ENCODE measurements at places on chromosomes 1 and 21.

GRCh38 chr1:3821004-3821403 lies 24.7 kb upstream of the LRRC47 start:
- no peak for DNase-seq

DNA sequence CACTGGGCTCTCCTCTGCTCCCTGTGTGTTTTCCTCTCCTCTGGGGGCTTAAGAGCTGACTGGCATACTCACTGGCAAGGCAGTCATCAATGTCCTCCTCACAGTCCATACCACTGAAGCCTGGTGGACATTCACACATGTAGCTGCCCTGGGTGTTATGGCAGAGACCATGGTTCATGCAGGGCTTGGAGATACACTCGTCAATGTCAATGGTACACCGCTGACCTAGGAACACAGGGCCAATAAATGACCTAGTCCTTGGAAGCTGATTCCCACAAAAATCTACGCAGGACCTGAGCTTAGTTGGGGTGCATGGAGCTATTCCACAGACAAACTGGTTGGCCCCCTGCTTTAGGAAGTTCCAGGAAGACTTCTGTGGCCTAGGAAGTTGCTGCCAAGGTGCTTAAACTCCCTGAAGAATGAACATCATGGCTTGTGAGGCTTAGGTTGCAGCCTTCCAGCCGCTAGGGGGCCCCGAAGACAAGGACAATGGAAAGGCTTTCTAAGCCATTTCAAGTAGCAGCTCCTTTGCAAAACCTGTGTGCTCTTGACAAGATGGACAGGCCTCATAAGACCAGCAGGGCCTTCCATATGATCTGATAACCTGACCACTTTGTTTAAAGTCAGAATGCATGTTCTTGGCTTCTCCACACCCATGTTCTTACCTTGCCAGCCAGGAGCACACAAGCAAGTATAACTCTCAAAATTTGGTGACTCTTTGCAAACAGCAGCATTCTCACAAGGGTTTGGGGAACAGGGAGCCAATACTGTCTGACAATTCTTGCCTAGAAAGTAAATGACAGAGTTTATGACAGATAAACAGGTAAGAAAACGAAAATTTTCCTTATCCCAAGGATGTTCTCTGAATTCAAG lies 52.3 kb upstream of the ADAM30 start:
- DNase-seq, result peak; percentile 80

GRCh38 chr1:25492323-25492722 lies 51.1 kb upstream of the LDLRAP1 start:
- no peak for DNase-seq

DNA sequence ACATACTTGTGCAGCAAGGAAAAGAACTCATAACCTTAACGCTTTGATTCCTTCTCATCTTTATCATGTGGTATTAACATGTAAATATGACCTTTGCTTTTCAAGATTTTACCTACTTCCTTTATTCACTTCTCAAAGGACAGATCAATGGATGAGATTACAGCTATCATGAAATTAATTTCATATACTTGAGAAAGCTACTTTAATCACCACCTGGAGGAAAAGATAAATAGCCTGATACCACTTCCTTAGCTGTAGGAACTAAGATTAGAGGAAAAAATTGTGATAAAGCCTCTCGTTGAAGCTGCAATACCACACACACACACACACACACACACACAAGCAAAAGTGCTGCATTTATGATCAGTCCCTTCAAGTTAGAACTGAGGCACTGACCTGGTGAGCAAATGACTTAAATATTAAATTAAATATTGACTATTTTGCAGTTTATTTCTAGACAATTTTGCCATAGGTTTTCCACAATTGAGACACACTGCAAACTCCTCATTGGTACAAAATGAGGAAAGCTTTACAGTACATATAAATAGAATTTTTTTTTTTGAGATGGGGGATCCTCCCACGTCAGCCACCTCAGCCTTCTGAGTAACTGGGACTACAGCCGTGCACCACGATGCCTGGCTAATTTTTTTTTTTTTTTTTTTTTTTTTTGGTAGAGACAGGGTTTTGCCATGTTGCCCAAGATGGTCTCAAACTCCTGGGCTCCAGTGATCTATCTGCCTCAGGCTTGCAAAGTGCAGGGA lies 27.2 kb upstream of the DMRTB1 start:
- no peak for DNase-seq

- DNase-seq, result no peak
Observed at GRCh38 chr1:151831605-151832004, at the start of gene RORC. RORC (minus strand) TSS chr1:151831802; CDS start chr1:151831764, 38 bp downstream.
